ENCODE measurements at places on chromosomes 4 and X. TPM values are rescaled to one million over a fixed set of nuclear protein-coding genes. Genes with fewer than 3 reads are reported as not detected.
A peak's percentile ranks its signal among the peaks of the same experiment; 100 is the strongest.

GRCh38 chr4:115664285-115664684, 550.9 kb upstream of the NDST4 start:
- H3K4me1 ChIP-seq, result no peaks in the 10 kb centered on the region
- no peak for DNase-seq
- H3K27me3 ChIP-seq, result no peaks in the 10 kb centered on the region
- H3K36me3 ChIP-seq, result no peaks in the 10 kb centered on the region
- no peak overlapping the region for H3K4me3 ChIP-seq
- no peak overlapping the region for H3K27ac ChIP-seq

DNA sequence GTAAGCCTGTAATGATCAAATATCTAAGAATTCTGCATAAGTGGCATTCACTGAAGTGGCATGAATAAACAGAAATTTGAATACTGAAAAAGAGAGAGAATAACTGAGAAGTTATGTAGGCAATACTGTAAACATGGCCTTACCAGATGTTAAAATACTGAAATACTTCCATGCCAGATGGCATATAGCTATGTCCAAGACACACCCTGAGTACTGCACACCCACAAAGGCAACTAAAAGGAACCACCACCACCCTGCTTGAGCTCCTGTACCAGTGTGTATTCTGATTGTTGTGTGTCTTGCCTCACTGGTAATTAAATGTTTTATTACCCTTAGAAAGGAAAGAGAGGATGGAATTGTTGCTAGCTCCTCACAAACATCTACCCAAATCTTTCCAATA, 192.1 kb downstream of the ADAMTS3 start:
- no peaks in the 10 kb centered on the region for H3K36me3 ChIP-seq
- no peak for DNase-seq
- peaks cover 1% of the 10 kb centered on the region for H3K27me3 ChIP-seq
- H3K27ac ChIP-seq, result no peak overlapping the region

The PAK3 gene
- 0.05 TPM for total RNA-seq

The HSFX2 gene
- total RNA-seq, result 0.51 TPM

GRCh38 chrX:3520982-3521381, 174.5 kb upstream of the MXRA5 start:
- H3K36me3 ChIP-seq, result no peaks in the 10 kb centered on the region
- H3K27ac ChIP-seq, result no peak overlapping the region
- no peak for DNase-seq
- H3K27me3 ChIP-seq, result no peaks in the 10 kb centered on the region
- H3K4me3 ChIP-seq, result no peak overlapping the region

- H3K4me3 ChIP-seq, result peak overlapping the region; percentile 65
- H3K27me3 ChIP-seq, result no peaks in the 10 kb centered on the region
- H3K27ac ChIP-seq, result peak overlapping the region; percentile 35
- H3K36me3 ChIP-seq, result no peaks in the 10 kb centered on the region
These were observed 675 bp downstream of the L1CAM start for GRCh38 chrX:153885208-153885787.

- H3K27me3 ChIP-seq, result peaks cover 15% of the 10 kb centered on the region
- peaks cover 10% of the 10 kb centered on the region for H3K4me1 ChIP-seq
- H3K4me3 ChIP-seq, result no peak overlapping the region
- no peak for DNase-seq
- H3K36me3 ChIP-seq, result no peaks in the 10 kb centered on the region
These were observed 31.6 kb upstream of the PAPSS1 start for GRCh38 chr4:107751670-107752069.

DNA sequence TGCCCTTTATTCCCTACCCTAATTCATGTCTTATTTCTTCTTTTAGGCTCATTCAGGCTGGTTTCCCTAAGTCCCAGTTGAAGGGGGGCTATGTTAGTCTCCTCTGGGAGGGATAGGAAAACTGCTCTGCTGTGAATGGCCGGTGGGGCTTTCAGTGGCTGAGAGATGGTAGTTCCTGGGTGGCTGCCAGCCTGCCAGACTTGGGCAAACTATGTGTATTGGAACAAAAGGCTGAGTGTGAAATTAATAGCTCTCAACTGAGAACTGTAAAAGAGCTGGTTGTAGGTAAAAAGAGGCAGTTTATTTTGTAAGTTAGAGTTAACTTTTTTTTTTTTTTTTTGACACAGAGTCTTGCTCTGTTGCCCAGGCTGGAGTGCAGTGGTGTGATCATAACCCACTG, 28.8 kb downstream of the ARHGAP10 start:
- no peaks in the 10 kb centered on the region for H3K36me3 ChIP-seq
- no peak overlapping the region for H3K27ac ChIP-seq
- H3K4me1 ChIP-seq, result no peaks in the 10 kb centered on the region
- DNase-seq, result no peak
- no peaks in the 10 kb centered on the region for H3K27me3 ChIP-seq

DNA sequence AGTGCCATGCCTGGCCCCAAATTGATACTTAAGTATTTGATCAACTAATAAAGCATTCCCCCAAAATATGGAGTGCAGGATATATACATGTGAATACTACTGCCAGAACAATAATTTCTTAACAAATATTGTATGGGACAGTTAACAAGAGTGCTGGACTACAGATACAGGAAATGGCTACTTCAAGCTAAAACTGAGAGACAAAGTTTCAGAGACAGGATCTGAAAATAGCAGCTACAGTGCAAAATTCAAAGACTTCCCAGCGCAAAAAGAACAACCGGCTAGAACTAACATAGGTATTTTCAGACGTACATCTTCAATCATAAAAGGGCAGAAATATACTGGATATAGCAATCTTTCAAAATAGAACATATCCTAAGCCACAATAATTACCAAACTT, 6.3 kb downstream of the ATRX start:
- no peaks in the 10 kb centered on the region for H3K27me3 ChIP-seq
- peaks cover 50% of the 10 kb centered on the region for H3K4me1 ChIP-seq
- no peak overlapping the region for H3K27ac ChIP-seq
- no peak for DNase-seq

GRCh38 chr4:80335554-80336358, at the start of gene CFAP299:
CFAP299 (plus strand) TSS chr4:80335730.
- H3K27me3 ChIP-seq, result peaks cover 25% of the 10 kb centered on the region
- H3K27ac ChIP-seq, result no peak within 1 kb of the TSS
- H3K36me3 ChIP-seq, result no peaks in the 10 kb centered on the region
- peaks cover 12% of the 10 kb centered on the region for H3K4me1 ChIP-seq
- peak; percentile 32 for DNase-seq

GRCh38 chr4:88320224-88320779, 35.9 kb upstream of the PPM1K start:
- no peaks in the 10 kb centered on the region for H3K27me3 ChIP-seq
- H3K36me3 ChIP-seq, result no peaks in the 10 kb centered on the region
- H3K4me1 ChIP-seq, result peaks cover 35% of the 10 kb centered on the region
- peak overlapping the region; percentile 97 for H3K27ac ChIP-seq
- H3K4me3 ChIP-seq, result peak overlapping the region; percentile 80

The APOO gene
- total RNA-seq, result 14.0 TPM

The ANK2 gene
- 5.4 TPM for total RNA-seq

DNA sequence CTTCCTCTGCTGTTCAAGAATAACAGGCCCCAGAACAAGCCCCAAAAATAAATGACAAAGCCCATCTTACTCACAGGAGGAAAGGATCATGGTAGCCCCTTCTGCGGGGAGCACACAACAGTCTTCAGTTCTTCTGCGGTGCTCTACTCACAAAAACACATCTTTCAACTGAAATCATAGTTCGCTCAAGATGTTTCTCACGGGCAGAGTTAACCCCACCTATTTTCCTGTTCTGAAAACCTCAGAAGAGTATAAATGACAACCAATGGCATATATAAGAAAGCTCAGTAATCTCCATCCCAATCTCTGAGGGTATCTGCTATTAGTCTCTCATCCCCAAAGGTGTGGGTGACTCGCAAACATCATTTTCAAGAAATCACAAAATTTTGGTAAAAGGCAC, at the start of gene TXK:
TXK (minus strand) TSS at position 170 of the 400 bp plus-strand sequence; CDS start at position 90, 80 bp downstream.
- peaks cover 16% of the 10 kb centered on the region for H3K4me1 ChIP-seq
- no peak for DNase-seq
- H3K4me3 ChIP-seq, result no peak within 1 kb of the TSS
- peaks cover 36% of the 10 kb centered on the region for H3K36me3 ChIP-seq

The ACTRT1 gene
- total RNA-seq, result not detected

The CRMP1 gene
- total RNA-seq, result not detected

The GABRA4 gene
- not detected for total RNA-seq

The BMPR1B gene
- total RNA-seq, result not detected

The CLDN34 gene
- not detected for total RNA-seq

- peaks cover 8% of the 10 kb centered on the region for H3K27me3 ChIP-seq
- no peaks in the 10 kb centered on the region for H3K4me1 ChIP-seq
- no peak for DNase-seq
- H3K36me3 ChIP-seq, result no peaks in the 10 kb centered on the region
- no peak overlapping the region for H3K27ac ChIP-seq
- H3K4me3 ChIP-seq, result no peak overlapping the region
These were observed 6.0 kb upstream of the PDGFC start for GRCh38 chr4:156977435-156978160.

- H3K36me3 ChIP-seq, result peaks cover 31% of the 10 kb centered on the region
- H3K4me3 ChIP-seq, result peak overlapping the region; percentile 9
- peak overlapping the region; percentile 79 for H3K27ac ChIP-seq
These were observed 51.2 kb downstream of the TBC1D9 start for GRCh38 chr4:140704964-140705363.

DNA sequence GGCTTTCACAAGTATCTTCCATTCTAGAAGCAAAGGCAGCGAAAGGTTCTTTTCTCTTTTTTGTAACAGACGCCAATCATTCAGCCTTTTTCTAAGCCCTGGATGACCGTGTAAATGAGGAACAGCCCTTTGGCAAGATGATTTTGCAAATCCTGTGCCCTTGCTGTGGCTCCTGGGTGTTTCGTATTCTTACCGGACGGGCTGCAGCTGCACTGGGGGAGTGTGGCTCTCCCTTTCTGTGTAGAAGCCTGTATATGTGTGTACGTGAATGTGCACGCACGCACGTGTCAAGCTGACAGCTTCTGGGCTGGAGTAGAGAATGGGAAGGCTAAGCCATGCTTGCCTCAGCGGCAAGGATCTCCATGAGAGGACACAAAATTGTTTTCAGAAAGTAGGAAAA, 8.2 kb downstream of the GRPEL1 start:
- H3K4me3 ChIP-seq, result no peak overlapping the region
- H3K27me3 ChIP-seq, result no peaks in the 10 kb centered on the region
- DNase-seq, result no peak
- H3K27ac ChIP-seq, result peak overlapping the region; percentile 25
- peaks cover 86% of the 10 kb centered on the region for H3K36me3 ChIP-seq

DNA sequence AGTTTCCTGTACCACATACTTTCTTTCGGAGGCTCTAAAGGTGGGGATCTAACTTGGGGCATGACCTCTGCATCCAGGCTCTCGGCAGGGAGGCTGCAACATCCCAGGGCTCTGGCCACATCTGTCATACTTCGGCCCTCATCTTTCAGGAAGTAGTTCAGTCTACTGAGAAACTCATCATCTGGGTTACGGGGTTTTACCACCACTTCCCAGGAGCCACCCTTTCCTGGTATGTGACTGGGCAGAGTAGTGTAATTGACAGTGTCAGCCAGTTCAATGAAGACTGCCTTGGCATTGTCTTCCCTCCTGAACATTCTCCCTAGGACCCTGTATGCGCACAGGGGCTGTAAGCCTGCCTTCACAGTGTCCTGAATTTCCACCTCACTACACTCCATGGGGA, 2.8 kb downstream of the PNMA5 start:
- DNase-seq, result no peak
- no peak overlapping the region for H3K4me3 ChIP-seq
- H3K36me3 ChIP-seq, result no peaks in the 10 kb centered on the region
- H3K27me3 ChIP-seq, result no peaks in the 10 kb centered on the region
- H3K4me1 ChIP-seq, result peaks cover 17% of the 10 kb centered on the region
- no peak overlapping the region for H3K27ac ChIP-seq

The RGN gene
- 0.24 TPM for total RNA-seq

DNA sequence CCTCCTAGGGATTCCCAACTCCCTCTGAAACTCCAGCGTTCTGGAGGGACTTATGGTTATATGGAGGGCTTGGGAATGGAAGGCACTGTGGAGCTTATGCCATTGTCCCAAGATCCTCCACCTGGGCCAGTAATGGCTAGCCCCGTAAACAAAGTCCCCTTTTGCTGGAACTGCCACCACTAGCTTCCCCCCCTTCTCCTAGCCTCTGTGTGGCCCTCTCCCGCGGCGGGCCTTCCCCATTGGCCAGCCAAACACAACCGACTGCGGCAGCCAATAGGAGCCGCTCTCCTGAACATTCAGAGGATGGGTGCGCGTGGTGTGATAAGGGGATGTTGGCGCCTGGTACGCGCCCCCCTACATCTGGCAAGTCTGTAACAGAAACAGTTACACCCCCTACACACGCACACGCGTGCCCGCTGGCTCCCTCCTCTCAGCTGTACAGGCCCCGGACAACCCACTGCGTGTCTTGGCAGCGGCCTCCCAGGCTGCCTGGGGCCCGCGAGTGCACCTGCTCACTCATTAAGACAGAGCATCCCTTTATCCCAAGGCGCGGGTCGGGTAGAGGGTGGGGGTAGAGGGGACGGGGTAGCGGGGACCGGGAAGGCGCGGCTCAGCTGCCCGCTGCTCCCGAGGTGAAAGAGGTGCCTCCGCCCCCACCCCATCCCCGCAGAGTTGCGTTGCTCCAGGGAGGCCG, 863 bp upstream of the RAB33A start:
- H3K27ac ChIP-seq, result peak overlapping the region; percentile 72
- peak; percentile 38 for DNase-seq
- H3K4me3 ChIP-seq, result peak overlapping the region; percentile 88
- no peaks in the 10 kb centered on the region for H3K27me3 ChIP-seq

The PRR27 gene
- total RNA-seq, result not detected

DNA sequence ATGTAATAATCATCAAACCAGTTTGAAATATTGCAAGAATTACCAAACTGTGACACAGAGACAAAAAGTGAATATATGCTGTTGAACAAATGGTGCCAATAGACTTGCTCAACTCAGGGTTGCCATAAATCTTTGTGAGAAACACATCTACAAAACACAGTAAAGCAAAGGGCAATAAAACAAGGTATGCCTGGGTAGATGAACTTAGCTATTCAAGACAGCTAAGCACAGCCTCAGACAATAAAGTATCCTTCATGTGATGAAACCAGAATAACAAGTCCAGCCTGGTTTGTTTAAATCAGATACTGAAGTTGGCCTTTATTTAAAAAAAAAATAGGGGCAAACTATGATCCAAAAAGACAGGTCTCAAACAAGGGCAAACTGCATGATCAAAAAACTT, 19.2 kb downstream of the LAMTOR3 start:
- peaks cover 55% of the 10 kb centered on the region for H3K36me3 ChIP-seq
- no peak overlapping the region for H3K27ac ChIP-seq
- H3K4me1 ChIP-seq, result peaks cover 3% of the 10 kb centered on the region
- DNase-seq, result no peak
- H3K27me3 ChIP-seq, result no peaks in the 10 kb centered on the region
- no peak overlapping the region for H3K4me3 ChIP-seq

DNA sequence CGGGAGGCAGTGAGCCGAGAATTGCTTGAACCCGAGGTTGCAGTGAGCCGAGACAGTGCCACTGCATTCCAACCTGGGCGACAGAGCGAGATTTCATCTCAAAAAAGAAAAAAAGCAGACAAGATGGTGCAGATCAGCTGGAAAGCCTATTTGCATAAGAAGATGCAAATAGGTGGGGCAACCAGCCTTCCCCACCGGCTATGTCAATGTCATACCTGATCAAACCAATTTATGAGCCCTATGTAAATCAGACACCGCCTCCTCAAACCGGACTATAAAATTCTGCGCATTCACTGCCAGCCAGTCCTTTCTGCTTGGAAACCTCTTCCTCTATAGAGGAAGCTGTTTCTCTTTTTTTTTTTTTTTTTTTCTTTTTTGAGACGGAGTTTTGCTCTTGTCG, 64.5 kb upstream of the CHRNA9 start:
- no peak overlapping the region for H3K4me3 ChIP-seq
- no peak overlapping the region for H3K27ac ChIP-seq
- DNase-seq, result no peak
- peaks cover 22% of the 10 kb centered on the region for H3K4me1 ChIP-seq
- no peaks in the 10 kb centered on the region for H3K36me3 ChIP-seq

The JCHAIN gene
- 47.0 TPM for total RNA-seq

The SASH3 gene
- 209 TPM for total RNA-seq

The LUZP4 gene
- not detected for total RNA-seq

The SCML2 gene
- total RNA-seq, result 2.1 TPM
